ENCODE measurements at places on chromosomes 13 and 19.

DNA sequence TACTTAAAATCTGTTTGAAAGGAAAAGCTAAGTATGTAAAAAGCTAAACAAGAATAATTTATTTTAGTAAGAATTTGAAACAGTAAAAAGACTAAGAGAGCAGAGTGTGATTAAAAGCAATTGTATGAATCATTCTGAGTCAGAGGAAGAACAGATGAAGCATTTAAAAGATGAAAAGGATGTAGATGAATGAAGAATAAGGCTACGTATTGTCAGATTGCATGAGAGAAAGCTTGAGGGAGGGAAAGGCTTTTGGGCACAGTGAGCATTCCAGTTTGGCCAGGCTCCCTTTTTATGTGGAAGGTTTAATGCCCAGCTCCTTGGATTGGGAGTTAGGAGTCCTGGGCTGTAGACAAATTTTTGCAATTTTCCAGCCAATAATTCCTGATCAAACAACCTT, 117.7 kb downstream of the FREM2 start:
- DNase-seq, result no peak

GRCh38 chr19:17441241-17442021, 7.0 kb downstream of the TMEM221 start:
- no peak for DNase-seq

DNA sequence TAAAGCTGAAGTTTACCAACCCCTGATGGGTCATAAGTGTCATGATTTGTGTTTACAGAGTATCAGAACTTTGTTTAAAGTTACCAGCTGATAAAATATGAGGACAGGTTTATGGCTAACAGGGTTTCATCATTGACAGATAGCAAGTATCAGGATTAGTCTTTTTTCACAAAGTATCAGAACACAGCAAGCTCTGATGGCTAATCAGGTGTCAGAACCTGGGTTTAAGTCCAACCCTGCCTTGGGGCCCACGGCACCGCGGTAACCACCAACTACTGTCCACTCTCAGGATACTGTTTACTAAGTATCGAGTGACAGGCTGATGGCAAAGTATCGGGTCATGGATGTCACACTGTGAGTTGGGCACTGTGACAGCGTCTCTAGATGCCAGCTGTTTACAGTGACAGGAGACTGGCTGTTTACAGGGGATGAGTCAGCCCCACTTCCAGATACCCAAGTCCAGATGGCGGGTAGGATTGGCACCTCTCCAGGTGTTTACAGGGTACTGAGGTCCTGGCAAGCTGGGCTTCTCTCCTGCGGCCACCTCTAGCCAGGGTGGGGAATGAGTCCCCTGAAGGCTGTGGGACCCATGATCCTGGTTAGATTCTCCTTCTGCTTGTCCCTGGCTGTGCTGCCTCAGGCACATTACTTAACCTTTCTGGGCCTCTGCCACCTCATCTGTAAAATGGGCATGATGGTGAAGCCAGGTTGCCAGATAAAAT, 21.8 kb downstream of the ARRDC2 start:
- no peak for DNase-seq

GRCh38 chr13:79987761-79988160, 353.2 kb downstream of the SPRY2 start:
- DNase-seq, result no peak
